ENCODE measurements at places on chromosomes 12 and 14.

GRCh38 chr12:24424889-24425600 lies 475.6 kb upstream of the SOX5 start:
- DNase-seq = no peak

DNA sequence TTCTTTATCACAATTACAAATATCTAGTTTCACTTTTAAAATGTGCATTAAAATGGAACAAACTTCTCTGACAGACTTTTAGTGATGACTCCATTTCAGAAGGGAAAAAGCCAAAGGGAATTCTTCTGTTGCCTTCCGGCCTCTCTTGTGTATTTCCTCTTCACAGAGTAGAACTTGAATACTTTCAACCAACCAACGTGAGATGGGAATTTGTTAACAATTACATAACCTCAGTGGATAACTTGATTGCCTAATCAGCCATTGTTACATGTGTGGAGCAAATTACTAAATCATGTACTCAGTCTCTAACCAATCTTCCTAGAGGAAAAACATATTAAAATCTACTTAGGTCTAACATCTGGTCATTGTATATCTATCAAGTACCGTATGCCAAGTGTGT lies 291.1 kb downstream of the SYT1 start:
- no peak for DNase-seq

- peak; percentile 15 for DNase-seq
Measured at GRCh38 chr14:81990312-81990761, 456.7 kb upstream of the SEL1L start.

- DNase-seq = no peak
Measured at GRCh38 chr12:111390910-111391309, 14.8 kb upstream of the SH2B3 start.

DNA sequence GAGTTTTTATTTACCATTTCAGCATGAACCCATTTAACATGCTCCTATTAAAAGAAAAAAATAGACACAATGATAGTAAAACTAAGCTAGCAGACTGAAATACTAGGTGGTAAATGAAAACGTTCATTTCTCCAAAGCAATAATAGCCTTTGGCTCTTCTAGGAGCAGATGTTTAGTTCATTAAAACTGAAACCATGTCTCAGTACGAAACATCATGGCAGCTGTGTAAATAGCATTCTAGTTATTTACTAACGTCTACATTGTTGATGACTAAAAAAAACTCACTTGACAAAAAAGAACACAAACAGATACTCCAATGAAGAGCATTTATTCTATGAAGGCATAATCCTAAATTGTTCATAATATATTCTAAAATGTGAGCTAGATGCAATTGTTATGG lies 17.9 kb downstream of the RECQL start:
- DNase-seq = peak; percentile 75

GRCh38 chr12:23193552-23193951 lies 568.6 kb downstream of the ETNK1 start:
- no peak for DNase-seq

GRCh38 chr12:95634622-95635621 lies 83.6 kb upstream of the USP44 start:
- no peak for DNase-seq

GRCh38 chr12:25327321-25327720 lies 76.6 kb upstream of the KRAS start:
- no peak for DNase-seq

DNA sequence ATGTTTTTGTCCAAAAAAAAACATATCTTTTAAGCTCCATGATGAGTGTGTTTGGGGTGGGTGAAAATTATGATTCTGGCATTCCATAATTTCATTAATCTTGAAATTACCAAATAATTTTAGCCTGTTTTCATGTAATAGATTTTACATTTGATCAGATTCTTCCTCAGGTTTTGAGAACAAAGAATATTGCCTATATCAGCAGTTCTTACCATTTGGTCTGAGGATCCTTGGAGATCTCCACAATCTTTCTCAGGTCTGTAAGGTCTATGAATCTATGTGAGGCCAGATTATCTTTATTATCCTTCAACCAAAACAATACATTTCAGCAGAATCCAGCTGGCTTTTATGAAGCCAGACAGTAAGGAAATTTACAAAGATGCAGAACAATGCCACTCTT lies 373.3 kb upstream of the E2F7 start:
- no peak for DNase-seq

DNA sequence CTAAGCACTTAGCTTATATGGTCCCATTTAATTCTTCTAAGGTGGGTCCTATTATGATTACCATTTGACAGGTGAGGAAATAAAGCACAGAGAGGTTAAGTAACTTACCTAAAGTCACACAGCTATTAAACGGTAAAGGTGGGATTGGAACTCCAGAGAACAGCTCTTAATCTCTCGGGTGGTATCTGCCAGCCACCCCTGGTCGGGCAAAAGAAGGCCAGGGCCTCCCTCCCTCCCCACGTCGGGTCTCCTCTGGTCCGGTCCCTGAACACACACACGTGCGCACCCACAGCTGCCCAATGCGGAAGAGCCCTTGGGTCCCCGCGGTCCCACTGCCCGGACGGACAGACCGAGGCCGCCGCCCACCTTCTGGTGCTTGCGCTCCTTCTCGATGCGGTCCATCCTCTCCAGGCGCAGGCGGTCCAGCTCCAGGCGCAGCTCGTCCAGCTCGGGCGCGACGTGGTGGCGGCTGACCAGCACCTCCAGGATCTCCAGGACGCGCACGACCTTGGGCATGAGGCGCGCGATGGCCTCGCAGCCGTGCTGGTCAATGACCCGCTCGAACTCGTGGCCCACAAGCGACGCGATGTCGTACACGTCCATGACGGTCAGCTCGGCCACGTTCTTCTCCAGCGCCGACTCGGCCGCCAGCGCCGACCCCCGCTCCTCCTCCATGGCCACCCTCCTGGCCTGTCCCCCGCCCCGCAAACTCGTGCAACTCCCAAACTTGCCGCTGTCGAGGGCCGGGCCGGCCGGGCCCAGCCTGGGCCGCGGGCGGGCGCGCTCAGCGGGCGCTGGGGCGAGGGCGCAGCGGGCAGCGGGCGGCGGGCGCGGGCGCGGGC lies 490 bp downstream of the RILPL1 start:
- no peak for DNase-seq

GRCh38 chr12:34397591-34398365 lies 375.5 kb downstream of the ALG10 start:
- DNase-seq = no peak

DNA sequence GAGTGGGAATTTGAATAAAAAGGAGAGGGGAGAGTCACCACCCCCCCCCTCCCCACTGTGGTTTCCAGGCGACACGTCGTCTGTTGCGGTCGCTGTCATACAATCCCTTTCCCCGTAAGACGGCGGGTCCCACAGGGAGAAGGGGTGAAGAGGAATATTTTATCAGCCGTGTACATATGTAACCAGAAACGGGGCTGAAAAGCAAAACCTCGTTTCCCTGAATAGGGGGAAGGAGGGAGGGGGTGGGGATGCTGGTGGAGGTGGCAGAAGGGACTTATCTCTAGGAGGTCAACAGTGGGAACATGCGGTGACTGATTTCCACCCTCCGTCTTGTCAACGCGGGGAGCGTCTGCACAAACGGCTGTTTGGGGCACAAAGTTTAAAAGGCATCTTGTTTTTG lies 171.4 kb downstream of the RBM19 start:
- no peak for DNase-seq

DNA sequence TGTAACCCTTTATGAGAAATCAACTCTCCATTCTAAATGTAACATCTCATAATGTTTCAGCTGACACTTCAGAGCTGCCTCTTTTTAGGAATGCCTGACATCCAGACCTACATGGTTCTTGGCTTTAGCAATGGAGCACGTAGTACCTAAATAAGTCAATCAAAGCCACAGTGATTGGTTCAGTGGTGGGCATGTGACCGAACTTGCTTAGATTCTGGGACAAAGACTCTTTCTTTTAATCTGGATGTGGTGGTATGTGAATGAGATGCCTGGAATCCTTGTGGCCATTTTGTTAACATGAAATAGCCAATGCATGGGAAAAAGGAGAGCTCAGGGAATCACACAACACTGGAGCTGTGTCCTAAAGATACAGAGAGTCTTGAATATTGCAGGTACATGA lies 11.8 kb downstream of the GPR65 start:
- no peak for DNase-seq

- DNase-seq = no peak
Measured at GRCh38 chr14:32434880-32435279, 105.8 kb downstream of the AKAP6 start.

DNA sequence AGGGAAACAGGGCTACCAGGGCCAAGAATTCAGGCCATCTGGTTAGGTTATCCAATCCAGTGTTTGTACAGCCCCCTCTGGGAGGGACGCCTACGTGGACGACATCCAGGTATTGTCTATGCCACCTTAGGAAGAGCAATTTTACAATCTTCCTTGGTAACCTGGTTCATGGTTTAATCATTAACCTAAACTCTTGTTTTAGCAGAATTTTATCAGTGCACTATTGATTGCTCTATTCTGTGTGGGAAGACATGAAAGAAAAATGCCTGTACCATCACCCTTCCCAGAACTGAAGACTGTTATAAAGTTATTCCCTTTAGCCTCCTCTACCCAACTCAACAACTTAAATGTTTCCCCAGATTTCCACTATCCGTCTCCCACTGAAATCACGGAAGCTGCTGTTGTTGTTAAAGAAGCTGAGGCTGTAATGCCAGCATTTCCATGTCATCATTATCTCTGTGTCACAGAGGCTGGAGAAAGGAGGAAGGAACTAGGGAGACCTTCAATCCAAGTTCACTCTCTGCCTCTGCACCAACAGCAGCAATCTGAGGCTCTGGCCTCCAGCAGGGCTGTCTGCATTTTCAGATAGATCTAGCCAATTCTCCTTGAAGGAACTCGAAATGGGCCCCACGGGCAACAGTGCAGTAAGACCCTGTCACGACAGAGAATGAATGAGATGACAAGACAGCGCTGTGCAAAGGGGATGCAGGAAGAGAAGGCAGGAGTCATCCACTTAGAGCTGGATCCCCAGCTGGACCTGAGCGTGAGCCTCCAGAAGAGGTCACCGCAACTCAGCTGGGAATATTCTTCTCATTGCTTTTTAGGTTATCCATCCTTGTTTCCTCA lies 183.4 kb upstream of the GZMB start:
- DNase-seq = no peak

DNA sequence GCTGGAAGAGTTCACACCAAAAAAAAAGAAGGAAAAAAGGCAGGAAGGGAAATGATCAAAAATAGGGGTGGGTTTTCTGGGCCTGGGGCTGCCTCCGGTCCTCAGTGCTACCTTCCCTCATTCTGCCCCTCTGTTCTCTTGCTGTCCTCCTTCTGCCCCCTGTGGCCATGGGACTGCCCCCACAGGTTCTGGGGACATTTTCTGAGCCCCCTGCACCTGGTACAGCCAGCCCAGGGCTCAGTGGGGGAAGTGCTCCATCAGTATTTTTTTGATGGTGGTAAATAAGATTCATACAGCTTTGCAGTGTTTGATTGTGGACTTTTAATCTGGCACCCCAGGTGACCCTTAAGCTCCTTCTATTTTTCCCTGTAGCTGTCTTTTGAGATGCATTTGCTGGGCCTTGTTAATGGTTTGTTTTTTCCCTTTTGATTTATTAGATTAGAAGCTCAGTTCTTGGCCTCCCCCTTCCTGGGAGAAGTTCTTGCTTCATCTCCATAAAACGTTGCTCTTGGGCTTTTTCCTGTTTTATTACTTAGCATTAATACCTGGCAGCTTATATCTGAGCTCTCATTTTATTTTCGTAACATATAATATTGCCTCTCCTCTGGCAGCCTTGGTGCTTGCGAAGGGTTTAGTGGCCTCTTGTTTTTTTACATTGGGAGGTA lies 43.1 kb downstream of the CHST11 start:
- no peak for DNase-seq

DNA sequence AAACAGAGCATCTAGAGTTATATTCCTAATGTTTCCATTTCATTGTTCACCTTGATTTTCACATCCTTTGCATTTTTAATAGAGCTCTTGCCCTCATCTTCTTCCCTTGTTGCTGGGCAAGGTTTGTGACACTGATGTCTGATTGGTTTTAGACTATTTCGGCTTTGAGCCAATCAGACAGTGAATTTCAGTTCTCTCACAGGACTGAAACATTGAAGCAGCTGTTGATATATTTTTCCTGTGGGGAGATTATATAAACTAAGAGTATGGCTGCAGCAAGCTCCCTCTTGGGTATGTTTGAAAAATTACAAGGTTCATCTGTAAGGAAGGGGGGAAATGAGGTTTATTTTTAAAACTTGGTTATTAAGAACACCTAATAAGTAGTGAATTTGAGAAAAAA lies 51.2 kb downstream of the ATF7IP start:
- no peak for DNase-seq

DNA sequence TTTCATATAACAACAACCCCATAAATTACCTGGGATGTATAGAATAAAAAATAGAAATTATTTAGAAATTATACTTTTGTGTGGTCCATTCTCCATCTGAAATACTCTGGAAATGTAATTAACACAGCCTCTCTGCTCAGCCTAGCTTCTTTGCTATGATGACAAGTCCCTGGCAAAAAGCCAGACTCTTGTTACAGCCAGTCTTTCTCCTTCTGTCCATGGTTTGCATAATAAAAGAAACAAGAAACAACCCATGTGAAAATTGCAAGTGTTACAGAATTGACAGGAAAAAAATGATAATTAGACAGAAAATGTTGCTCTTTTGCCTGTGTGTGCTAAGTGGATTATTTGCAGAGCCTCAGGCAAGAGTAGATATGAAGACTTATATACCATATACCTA lies 61.3 kb downstream of the C12orf50 start:
- DNase-seq = no peak

Data from NCI-H1092 (cell line).